ENCODE measurements at places on chromosomes 13 and 19.

GRCh38 chr13:91119643-91120042, 227.8 kb upstream of the MIR17HG start:
- DNase-seq, result no peak

DNA sequence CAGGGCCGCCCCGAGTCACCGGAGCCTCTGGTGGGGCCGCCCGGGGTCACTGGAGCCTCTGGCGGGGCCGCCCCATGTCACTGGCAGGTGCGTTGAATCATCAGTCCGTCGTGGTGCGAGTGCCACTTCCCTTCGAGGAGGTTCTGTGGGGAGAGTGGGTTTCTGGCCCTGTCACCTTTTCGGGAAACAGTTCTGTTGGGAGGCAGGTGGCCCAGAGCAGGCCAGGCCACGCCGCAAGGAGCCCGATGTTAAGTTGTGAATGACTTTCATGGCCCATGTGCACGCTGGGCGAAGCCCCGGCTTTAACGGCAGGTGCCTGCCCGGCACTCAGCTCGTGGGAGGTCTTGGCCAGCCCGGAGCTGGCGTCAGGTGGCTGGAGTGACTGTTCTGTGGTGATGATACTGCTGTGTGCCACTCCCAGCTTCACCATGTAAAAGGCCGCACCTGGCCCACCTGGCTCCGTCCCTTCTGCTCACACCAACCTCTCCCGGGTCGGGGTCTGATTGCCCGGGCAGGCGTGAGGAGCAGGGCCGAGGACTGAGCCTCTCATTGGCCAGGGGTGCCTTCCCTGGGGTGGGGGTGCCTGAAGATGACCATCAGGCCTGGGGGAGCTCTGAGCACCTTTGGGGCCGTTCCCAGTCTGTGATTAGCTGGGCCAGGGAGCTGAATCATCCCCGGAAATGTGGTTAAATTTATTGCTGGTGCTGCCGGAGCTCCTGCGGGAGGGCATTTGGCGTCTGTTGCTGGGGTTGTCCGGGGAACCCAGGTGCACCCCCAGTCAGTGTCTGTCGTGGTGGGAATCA, 29.2 kb downstream of the CSNK1G2 start:
- no peak for DNase-seq

DNA sequence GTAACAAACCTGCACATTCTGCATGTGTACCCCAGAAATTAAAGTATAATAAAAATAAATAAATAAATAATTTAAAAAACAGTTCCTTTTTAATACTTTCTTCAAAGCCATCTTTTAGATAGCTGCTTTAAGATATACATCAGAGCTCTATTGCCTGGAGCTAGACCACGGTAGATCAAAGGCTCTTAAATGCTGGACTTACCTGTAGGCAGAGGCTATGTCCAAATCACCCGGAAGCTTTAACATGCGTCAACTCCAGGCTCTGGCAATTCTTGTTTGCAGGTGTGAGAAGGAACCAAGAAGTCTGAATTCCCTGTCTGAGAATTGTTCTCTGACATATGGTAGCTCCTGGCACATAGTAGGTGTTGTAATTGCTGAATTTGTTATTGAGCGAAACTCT, 1.6 kb upstream of the METTL21C start:
- DNase-seq, result no peak

DNA sequence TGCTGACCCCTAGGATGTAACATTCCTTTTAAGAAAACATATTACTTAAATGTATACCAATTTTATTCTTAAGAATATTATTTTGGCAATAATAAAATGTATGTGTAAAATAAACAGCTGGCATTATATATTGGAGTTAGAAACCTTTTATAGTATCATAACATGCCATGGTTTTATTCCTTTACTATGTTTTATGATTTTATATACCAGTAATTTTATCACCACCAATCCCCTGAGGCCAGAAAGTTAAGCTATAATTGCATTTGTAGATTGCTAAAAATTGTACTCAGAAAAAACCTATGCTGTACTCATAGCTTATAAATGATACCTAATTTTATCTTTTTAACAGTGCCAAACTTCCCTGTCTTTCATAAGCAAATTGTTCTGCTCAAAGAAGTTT, 17.9 kb downstream of the GPALPP1 start:
- DNase-seq, result no peak

- DNase-seq, result peak; percentile 25
These were observed 1.3 kb downstream of the BICRA start for GRCh38 chr19:47609906-47610894.

- DNase-seq, result no peak
These were observed 290.8 kb upstream of the PCDH9 start for GRCh38 chr13:67520886-67521285.

- no peak for DNase-seq
These were observed 4.9 kb downstream of the GSX1 start for GRCh38 chr13:27797228-27797624.

DNA sequence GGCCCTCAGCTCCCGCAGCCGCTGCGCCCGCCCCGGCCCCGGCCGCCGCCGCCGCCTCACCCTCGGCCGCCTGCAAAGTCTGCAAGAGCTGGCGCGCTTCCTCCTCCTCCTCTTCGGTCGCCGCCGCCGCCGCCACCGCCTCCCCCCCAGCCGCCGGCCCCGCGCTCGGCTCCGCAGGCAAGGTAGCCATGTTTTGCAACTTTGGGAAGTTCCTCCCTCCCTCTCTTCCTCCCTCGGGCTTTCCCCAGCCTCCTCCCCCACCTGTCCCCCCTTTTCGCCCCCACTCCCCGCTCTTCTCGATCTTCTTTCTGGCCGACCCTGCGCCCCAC, 433 bp downstream of the SIX5 start:
- DNase-seq, result no peak

GRCh38 chr13:103884101-103884723, 818.0 kb upstream of the SLC10A2 start:
- DNase-seq, result no peak

DNA sequence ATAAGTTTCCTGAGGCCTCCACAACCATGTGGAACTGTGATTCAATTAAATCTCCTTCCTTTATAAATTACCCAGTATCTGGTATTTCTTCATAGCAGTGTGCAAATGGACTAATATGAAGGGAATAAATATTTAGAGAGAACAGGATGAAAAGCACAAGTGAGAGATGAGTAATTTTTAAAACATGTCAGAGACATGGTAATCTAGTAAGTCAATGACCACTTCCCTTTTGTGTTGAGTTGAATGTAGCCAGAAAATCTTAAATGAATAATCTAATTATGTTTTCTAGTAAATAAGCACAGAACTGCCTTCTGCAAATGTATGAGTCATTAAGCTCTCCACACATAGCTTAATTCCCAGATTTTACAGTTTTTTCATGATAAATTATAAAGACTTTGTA, 524.1 kb upstream of the SLITRK5 start:
- no peak for DNase-seq

DNA sequence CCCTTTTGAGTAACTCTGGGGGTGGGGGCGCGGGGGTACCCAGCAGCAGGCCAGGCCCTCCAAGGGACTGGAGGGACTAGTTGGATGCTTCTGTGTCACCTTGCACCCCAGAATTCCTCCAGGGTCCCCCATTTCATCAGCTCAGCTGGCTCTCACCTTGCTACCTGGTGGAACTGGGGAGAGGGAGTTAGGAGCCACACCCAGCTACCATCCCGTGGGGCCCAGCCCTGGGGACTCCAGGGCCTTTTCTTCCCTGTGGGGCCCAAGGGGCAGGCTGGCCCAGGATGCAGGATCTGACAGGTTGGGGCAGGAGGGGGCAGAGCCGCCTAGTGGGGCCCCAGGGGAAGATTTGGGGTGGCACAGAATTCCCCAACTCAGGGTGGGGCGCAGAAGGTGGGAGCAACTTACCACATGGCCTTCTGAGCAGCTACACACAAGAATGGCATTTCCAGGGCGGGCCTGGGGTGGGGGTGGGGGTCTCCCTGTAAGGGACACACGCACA, 32.8 kb upstream of the NANOS3 start:
- no peak for DNase-seq

GRCh38 chr13:44576351-44577235, 463 bp upstream of the TSC22D1 start:
- peak; percentile 31 for DNase-seq

DNA sequence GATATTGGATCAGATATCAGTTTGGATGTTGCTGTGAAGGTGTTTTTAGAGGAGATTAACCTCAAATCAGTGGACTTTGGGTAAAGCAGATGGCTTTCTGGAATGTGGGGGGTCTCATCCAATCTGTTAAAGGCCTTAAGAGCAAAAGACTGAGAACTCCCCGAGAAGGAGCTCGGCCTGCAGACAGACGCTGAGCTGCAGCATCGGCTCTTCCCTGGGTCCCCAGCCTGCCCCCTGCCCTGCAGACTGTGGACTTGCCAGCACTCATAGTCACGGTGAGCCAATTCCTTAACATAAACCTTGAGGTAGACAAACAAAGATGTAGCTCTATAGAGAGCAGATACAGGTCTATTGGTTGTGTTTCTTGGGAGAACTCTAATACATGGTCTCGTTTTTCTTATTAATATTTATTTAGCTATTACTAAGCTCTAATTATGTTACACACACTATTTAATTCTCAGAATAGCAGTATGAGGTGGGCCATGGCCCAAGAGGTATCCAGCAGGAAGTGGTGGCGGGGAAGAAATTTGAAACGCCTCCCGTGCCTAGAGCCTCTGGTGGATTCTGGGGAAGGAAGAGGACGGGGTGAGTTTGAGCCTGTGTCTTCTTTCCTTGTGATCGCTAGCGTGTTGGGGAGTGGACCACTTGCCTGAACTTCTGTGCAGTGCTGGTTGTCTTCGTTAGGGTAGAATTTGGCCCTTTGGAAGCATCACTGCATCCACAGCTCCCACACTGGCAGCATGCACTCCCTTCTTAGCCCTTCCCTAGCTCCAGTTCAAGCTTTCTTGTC, 305.3 kb downstream of the TEX29 start:
- no peak for DNase-seq

DNA sequence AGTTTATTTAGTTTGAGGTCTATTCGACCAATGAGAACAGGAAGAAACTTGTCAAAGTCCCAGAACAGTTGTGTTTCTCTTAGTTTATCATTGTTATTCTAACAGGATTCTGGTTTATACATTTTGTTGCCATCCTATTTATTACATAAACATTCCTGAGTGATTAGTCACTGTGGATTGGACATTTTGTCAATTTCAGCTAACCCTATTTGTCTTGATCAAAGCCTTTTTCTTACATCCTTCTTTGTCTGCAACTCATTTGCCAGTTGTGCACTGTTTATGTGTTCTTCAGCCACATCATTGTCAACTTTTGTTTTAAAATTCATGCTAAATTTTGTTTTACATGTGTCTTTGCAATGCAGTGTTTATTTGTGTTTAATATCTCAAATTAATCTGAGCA, 886.0 kb upstream of the SLC10A2 start:
- DNase-seq, result no peak

DNA sequence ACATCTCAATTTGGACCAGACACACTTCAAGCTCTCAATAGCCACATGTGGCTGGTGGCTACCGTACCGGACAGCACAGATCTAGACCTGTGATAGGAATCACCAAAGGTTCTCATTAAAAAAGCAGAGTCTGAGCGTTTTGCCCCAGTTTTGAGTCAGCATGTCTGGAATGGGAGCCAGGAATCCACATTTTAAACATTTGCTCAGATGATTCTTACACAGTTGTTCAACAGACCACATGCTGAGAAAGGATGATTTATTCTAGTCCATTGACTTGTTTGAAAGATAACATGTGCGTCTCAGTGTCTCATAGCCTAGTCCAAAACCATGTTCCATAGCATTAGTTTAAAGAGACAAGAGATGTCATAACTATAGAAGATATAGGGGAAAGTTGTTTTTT, 53.4 kb downstream of the FLT3 start:
- DNase-seq, result no peak

- no peak for DNase-seq
These were observed 1015.0 kb downstream of the SLITRK1 start for GRCh38 chr13:82867284-82867683.

GRCh38 chr13:19158006-19158405, 23.6 kb downstream of the TUBA3C start:
- DNase-seq, result no peak

DNA sequence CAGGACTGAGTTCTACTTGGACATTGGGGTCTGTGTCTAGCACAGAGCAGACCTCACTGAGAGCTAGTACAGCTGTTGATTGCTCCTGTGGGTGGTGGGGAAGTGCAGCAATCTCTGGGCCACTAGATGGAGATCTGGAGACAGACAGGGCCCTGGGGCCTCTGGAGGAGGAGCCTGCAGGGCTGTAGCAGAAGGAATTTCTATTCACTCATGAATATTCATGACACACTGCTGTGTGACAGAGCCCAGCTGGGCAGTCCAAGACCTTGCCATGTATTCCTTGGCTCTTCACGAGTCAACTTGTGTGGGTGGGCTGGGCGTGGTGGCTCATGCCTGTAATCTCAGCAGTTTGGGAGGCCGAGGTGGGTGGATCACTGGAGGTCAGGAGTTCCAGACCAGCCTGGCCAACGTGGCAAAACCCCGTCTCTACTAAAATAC, 37.5 kb downstream of the SUGP2 start:
- DNase-seq, result no peak

DNA sequence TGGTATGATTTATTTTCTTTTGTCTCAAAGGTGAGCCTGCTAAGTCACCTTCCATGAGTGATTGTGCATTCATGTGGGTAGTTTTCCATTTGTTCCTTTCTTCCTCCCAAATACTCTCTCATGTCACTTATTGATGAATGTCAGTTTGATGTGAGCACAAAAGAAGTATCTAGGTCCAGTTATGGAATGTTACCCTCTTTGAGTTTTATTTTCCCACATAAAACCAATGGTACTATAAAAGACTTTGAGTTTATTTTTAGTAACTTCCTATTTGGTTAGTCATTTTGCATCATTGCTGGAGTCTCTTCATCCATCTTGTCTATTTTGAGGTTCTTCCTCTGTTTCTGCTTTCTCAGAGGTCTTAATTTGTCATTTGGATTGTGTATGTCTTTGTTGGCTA, 321.3 kb downstream of the GPC6 start:
- DNase-seq, result no peak

DNA sequence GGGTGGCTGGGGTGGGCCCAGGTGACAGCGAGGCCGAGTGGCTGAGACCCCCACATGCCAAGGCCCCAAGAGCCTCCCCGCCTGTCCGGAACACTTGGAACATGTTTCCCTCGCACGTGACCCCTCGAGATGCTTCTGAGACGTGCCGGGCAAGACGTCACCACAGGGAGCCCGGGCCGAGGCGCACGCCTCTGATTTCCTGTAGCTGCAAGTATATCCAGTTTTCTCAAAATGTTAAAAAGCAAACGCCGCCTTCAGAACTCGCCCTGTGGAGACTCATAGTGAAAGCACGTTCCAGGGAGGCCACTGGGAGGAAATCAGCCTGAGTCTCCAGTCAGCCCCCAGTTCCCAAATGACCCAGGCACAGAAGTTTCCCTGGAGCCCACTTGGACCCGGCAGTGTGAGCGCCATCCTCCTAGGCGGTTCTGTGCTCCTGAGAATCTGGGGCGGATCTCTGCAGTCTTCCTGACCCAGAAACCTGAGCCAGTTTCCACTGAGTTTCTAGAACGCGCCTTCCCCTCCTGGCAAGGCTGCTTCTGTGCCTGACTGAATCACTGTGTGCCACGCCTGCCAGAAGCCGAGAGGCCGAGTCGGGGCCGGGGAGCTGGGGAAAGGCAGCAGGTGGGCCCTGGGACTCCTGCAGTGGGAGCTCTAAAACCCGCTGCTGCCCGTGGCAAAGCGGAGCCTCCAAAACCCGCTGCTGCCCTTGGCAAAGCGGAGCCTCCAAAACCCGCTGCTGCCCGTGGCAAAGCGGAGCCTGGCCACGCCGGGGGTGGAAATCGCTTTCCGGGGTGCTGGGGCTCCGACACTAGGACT, 179.3 kb downstream of the KDM4B start:
- DNase-seq, result no peak
